ENCODE measurements at places on chromosomes 11 and 22.
A peak's percentile ranks its signal among the peaks of the same experiment; 100 is the strongest.

GRCh38 chr11:16058671-16059070 is 297.7 kb downstream of the SOX6 start:
- DNase-seq, result no peak

- no peak for DNase-seq
These were observed 308.7 kb downstream of the DCDC1 start for GRCh38 chr11:31060880-31061279.

DNA sequence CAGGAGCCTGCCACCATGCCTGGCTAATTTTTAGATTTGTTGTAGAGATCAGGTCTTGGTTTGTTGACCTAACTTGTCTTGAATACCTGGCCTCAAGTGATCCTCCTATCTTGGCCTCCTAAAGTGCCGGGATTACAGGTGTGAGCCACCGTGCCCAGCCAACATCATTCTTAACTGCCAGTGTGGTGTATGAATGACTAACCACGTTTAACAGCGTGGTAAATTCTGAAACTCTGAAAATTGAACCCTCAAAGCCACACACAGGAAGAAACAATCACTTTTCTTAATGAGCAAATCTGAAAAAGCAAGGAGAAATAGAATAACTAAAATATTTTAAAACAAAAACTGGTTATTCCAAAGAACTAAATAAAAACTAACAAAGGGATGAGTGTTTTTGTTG is 7.4 kb downstream of the TMEM9B start:
- no peak for DNase-seq

- DNase-seq, result no peak
These were observed 56.3 kb downstream of the ZNF280B start for GRCh38 chr22:22452211-22452610.

DNA sequence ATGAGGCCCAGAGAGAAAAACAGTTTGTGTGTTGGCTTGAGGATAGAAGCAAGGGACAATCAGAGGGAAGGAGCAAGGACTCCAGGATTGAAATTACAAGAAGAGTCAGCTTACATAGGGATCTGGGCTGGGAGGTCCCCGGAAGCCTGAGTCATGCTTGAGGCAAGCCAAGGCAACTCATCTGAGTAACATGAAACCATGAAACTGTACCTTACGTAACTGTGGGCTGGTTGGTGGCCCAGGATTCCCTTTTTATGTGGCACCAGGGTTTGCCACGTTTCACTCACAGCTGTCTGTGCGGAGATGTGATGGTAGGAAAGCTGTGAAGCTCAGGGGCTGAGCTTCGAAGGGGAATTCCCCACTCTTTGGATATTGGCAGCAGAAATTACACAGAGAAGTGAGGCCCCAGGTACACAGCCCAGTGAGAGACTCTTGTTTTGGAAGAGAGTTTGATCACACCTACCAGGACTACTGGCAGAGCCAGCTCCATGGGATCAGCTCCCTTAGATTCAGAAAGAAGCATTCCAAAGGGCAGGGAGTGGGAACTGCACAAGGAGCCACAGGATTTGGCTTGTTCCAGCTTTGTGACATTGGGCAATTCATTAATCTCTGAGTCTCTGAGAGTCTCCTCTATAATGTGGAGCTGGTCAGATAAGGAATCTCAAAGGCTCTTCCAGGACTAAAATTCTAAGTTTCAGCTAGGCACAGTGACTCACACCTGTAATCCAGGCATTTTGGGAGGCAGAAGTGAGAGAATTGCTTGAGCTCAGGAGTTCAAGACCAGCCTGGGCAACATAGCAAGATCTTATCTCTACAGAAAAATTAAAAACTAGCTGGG is 7.8 kb downstream of the SLC5A1 start:
- peak; percentile 77 for DNase-seq

DNA sequence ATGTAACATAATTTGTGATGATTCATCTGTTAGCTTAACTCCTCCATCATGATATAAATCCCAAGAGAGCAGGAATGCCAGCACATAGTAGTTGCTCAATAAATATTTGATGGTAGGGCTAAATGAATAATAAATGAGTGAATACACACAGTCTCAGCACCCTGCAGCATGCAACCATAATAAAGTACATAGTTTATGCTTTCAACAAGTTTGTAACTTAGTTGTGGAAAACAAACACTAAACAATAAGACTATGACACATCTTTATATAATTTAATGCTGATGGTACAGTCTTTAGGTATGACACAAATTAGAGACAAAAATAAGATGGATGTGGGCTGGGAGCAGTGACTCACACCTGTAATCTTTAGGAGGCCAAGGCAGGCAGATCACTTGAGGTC is 3.8 kb downstream of the ALKBH8 start:
- peak; percentile 29 for DNase-seq

- no peak for DNase-seq
These were observed 53.0 kb downstream of the PARVA start for GRCh38 chr11:12430351-12430750.

DNA sequence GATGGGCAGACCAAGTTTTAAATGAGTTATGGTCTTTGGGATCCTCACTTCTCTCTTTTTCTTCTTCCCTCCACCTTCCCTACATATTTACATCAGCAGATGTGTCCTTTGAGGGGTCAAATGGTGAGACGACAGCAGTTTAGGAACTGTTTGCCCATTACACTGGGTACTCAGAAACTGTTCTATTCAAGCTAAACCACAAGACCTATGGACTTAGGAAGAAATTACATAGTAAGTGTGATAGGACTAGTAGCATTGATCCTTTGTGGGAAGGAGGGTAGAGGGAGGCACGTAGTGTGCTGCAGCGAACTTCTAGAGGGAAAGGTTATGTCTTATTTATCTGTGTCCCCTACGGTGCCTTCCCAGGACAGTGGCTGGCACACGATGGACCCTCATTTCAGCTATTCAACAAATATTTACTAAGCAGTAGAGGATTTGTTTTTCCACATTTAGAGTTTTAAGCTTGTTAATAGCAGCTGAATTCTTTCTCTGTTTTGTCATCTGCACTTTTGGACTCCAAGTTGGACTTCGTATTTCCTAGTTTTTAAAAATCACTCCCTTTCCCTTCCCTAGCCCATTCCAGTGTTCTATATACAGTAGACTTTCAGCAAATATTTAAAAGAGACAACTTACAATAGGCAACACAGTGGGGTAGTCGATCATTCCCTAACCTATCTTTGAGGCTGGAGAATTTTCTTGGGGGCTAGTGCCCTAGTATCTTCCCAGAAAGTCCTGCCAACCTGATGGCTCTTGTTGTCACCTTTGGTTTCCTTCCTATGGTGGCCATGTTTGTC is 13.9 kb downstream of the FZD4 start:
- peak; percentile 25 for DNase-seq

DNA sequence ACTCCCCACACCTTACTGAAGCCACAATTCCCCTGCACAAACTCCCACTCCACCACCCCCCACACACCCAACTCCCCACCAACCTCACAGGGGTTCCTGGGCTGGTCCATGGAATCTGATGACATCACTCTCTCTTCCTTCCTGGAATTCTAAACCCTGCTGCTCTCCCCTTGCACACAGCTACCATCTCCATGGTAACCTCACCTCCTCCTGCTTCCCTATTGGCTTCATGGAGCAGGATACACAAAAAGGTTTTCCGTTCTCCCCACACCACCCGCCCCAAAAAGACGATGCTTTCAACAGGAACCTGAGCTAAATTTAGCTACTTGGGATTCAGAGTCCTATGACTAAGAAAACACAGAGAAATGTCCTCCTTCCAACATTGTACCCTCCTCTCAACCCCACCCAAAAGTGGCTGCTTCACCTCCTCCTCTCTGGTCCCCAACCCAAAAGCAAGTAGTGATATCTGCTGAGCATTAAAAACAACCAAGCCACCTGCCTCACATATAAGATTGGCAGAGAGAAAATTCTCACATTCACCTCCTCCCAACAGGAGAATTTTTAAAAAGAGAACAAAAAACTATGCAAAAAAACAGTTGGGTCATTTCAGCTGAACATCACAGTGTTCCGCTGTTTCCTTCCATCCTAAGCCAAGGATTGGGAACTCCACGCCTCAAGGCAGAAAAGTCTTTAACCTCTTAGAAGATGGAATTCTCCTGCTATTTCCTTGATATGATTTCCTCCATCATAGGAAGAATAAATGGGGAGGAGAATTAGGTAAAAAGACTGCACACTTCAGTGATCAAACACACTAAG is 66.9 kb downstream of the RBFOX2 start:
- peak; percentile 48 for DNase-seq

- DNase-seq, result peak; percentile 88
These were observed 861 bp upstream of the LTBP3 start for GRCh38 chr11:65558930-65559509.

Data from A673 (cell line).